ENCODE measurements at places on chromosomes 2 and 18. TPM values are rescaled to one million over a fixed set of nuclear protein-coding genes. Genes with fewer than 3 reads are reported as not detected.

The DAPL1 gene
- not detected for total RNA-seq

The ABCB11 gene
- not detected for total RNA-seq

The DNAH7 gene
- 0.21 TPM for total RNA-seq

The SMAD4 gene
- total RNA-seq = 196 TPM

The MYCN gene
- total RNA-seq = not detected

The CYBRD1 gene
- 222 TPM for total RNA-seq

The DSEL gene
- total RNA-seq = 19.1 TPM

The GATA6 gene
- 89.3 TPM for total RNA-seq

The EVX2 gene
- total RNA-seq = not detected

The GCG gene
- not detected for total RNA-seq

The ANKRD23 gene
- total RNA-seq = 4.0 TPM

The CIB4 gene
- not detected for total RNA-seq

The FRZB gene
- 42.5 TPM for total RNA-seq

The SERPINB13 gene
- not detected for total RNA-seq

The SPP2 gene
- total RNA-seq = not detected

The TRAF3IP1 gene
- 6.1 TPM for total RNA-seq

The IL1RN gene
- not detected for total RNA-seq

The CKAP2L gene
- not detected for total RNA-seq

The LIMS1 gene
- 39.8 TPM for total RNA-seq

The OR6B2 gene
- not detected for total RNA-seq

The CCDC74B gene
- 2.3 TPM for total RNA-seq

The SP140L gene
- total RNA-seq = 4.0 TPM

The CXCR2 gene
- total RNA-seq = not detected

The DTNA gene
- total RNA-seq = 7.3 TPM

The SMC6 gene
- 6.2 TPM for total RNA-seq

The GALR1 gene
- total RNA-seq = not detected

The ATP5MC3 gene
- 25.5 TPM for total RNA-seq

The CXCR1 gene
- total RNA-seq = not detected

The ADRA2B gene
- total RNA-seq = 9.4 TPM

The PSMA8 gene
- not detected for total RNA-seq

The SLC4A5 gene
- 0.11 TPM for total RNA-seq

The CIDEA gene
- total RNA-seq = not detected

The GPR75 gene
- 0.21 TPM for total RNA-seq

The CDH19 gene
- 0.21 TPM for total RNA-seq

The TMEM37 gene
- 2.3 TPM for total RNA-seq

The PER2 gene
- 21.6 TPM for total RNA-seq

The KIAA2012 gene
- total RNA-seq = 0.11 TPM
